ENCODE measurements at places on chromosomes 7 and 10. TPM values are rescaled to one million over a fixed set of nuclear protein-coding genes. Genes with fewer than 3 reads are reported as not detected.

Gene ADCY1
- 3.7 TPM for total RNA-seq

Gene EMX2
- total RNA-seq = 0.95 TPM

Gene ADAM22
- 32.5 TPM for total RNA-seq

Gene SUV39H2
- total RNA-seq = 24.0 TPM

Gene DRGX
- 0.26 TPM for total RNA-seq

Gene FGL2
- total RNA-seq = 222 TPM
